ENCODE measurements at places on chromosomes 3 and 15.

DNA sequence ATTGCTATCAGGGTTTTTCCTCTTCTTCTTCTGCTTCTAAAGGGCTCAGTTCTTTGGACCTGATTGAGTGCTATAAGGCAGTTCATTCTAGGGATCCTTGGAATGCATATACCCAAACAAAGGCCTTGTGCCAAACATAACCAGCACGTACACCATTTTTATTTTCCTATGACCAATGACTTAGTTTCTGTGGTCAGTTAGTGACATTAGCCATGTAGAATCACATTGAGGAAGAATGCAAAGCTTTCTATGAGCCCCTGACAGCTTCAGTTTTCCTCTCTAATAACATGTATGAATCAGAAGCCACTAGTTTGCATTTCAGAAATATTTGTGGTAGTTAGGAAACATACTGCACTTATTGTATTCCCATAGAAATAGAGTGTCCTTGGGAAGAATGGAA is 240.0 kb downstream of the THRB start:
- no peak for DNase-seq

DNA sequence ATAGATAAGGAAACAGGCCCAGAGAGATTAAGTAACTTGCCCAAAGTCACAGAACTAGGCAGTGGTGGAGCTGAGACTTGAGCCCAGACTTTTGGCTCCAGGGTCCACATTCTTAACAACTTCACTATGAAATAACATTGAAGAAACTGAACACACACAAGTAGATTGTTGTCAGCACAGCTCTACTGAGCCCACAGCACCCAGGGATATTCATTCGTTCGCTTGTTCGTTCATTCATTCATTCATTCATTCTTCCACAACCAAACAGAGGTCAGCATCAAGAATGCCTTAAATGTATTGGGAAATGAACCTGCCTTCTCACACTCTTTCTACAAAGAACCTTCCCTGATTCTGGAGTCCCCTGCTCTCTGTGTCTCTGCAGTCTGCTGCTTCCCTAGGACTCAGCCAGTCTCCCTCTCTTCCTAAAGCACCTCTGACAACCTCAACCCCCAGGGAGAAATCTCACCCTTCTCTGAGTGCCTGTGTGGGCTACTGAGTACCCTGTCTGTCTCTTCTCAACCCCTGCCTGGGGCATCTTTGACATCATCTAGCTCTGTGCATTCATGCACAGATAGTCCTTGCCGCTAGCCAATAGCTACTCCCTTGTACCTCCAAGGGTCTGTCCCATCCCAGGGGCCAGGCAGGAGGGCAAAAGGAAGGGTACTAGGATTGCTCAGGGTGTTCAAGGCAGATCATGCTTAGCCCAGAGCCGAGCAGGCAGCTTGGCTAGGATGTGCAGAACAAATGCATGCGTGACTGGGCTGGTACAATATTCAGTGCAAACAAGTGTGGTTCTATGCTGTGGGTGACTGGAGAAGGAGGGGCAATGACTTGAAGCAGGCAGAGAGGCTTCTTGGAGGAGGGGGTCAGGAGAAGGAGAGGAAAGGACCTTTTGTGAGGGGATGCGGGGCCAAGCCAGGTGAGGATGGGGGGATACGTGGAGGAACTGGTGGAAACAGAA is 3.4 kb downstream of the LINGO1 start:
- DNase-seq, result no peak

DNA sequence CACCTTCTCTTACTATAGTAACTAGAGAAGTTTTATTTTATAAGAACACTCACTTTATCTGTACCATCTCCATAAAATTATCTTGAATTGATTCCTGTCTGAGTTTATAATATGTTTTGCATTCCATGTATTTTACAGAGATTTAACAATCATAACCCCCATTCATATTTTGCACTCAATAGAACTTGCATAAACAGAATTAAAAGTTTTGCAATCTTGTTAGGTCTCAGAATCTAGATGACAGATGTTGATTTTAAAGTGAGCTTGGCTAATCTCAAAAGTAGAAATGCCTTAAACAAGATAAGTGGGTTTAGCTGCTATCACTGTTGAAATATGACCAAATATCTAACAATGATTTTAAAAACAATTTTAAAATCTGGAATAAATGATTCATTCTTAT is 107.9 kb upstream of the EPHA6 start:
- no peak for DNase-seq

GRCh38 chr15:86079508-86080266 is at the start of gene AGBL1:
AGBL1 (plus strand) TSS chr15:86079871.
- no peak for DNase-seq

DNA sequence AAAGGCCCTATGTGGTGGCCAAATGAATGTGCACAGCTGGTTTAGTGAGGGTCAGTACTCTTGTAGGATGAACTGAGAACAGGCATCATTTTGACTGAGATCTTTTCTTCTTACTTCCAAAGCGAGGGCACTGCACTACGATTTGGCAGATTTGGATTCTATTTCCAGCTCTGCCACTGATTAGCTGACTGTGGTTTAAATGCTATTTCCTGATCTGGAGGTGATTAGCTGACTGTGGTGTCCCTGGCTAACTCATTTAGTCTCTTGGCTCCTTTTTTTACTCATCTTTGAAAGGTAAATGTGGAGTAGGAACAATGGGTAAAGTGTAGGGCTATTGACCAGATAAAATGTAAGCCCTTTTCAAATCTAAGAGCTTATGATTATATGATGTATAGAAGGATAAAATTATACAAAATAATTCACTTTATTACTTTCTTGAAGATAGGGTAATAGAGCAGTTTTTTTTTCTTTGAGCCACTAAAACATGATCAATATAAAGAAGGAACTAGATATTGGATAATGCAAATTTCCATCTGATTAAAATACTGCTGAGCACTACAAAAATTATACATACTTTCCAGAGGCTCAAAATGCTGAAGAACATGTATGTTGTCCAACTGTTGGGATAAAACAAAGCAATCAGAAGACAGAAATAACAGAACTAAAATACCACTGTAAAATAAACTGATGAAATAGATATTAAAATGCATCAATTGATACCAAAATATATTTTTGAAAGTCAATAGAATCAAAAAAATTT is 39.7 kb upstream of the PLOD2 start:
- no peak for DNase-seq

GRCh38 chr15:92159906-92160841 is 233.5 kb upstream of the ST8SIA2 start:
- no peak for DNase-seq

DNA sequence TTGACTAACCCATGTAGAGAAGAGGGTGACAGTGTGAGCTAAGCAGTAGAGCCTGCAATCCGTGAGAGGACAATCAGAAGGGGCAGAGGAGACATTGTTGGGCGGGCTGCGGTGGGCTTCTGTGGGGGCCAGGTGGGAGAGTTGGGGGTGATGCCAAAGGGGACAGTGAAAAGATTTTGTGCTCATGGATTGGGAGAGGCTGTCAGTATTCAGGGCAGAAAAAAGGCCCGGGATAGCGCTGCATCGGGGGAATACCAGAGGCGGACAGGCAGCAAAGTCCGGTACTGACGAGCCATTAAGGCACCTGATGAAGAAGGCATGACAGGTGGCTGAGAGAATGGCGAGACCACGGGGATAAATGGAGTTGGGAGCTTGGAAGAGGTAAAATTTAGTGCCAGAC is 1.3 kb upstream of the PXYLP1 start:
- DNase-seq, result no peak

DNA sequence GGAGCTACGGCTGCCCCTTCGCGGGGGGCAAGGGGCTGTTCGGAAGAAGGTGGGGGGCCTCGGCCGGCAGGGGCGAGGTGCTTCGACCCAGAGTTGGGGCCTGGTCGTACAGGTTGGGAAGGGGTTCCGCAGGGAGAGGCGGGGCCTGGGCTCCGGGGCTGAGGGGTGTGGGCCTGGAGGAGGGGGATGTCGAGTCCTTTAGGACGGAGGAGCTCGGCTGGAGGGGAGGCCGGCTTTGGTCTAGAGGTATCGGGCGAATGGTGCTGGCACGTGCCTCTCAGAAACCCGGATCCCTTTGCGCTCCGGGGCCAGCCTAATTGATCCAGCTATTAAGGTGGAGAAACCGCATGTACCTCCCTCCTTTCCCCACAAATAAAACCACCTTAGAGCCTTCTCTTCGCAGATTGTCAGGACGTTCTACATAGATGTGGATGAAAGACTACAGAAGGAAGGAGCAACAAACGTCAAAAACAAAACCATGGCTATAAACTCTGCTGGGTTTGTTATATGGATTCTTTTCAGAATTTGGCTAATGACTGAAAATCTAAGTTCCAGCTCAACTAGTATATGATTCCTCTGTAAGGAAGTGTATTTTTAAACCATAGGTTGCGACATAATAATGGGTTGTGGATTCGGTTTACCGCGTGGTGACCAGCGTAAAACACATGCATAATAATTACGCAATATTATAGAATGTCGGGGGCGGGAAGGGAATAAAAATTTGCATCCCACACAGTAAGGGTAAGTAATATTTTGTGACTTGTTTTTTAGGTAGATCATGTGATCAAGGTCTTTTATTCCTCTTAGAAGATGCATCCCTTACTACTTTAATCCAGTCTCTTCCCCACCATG is 644 bp upstream of the NGLY1 start:
- no peak for DNase-seq

- no peak for DNase-seq
These were observed 702.9 kb upstream of the NAALADL2 start for GRCh38 chr3:174156200-174156599.

DNA sequence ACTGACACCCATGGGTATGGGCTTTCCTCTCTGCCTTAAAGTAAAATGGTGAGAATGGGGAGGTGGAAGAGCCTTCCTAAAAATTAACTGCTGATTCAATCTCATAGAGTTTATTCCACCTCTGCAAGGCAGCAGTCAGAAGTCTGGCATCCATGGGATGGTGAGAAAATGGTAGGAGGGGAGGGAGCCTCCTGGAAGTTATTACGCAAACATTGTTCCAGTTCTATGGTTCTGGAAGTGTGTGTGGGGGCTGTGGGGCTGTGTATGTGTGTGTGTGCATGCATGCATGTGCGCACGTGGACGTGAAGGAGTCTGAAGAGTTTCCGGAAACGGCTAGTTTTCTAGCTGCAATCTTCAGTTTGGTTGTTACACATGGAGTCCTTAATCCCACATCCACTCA is 177.6 kb downstream of the KCNAB1 start:
- no peak for DNase-seq

DNA sequence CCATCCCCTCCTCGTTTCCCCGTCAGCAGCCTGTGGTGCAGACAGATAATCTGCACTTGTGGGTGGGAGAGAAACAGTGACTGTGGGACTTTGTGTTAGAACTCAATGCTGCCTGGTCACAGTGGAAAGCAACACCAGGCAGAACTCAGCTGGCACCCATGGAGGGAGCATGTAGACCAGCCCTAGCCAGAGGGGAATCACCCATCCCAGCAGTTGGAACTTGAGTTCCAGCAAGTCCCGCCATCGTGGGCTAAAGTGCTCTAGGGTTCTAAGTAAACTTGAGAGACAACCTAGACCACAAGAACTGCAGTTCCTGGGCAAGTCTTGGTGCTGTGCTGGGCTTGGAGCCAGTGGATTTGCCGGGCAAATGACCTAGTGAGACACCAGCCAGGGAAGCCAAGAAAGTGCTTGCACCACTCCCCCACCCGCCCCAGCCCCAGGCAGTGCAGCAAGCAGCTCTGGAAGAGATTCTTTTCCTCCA is 24.4 kb downstream of the ISG20 start:
- DNase-seq, result no peak

- no peak for DNase-seq
These were observed 1.6 kb upstream of the CALML4 start for GRCh38 chr15:68206711-68207151.

DNA sequence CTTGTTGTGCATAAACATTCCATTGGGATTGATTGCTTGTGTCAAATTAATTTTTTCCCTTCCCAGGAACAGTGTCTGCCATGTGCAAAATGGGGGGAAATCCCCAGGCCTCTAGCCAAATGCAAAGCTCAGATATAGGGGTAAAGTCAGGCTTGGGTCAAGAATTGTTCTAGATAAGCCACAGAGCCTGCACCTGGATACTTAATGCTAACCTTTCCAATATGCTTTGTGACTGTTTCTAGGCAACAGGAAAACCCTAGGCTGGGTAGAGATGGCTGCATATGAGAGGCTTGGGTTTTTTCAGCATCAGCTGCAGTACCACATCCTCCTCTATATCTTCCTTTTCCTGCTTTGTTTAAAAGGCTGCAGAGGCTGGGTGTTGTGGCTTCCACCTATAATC is 61.9 kb upstream of the ROPN1 start:
- DNase-seq, result no peak

- no peak for DNase-seq
These were observed 300.4 kb downstream of the SV2B start for GRCh38 chr15:91400481-91400880.

DNA sequence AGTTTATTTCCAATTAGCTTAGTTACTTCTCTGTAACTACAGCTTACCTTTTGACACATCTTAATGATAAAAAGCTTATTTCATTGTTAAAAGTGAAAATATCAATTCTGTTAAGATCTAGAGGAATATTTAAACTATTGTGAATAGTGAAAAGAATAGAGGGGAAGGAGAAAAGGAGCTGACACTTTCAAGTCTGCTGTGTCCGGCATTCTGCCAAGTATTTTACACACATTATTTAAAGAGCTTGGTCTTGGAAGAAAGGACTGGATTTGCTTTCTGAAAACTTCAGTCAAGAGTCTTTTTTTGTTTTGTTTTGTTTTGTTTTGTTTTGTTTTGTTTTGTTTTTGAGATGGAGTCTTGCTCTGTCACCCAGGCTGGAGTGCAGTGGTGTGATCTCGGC is 34.8 kb downstream of the CCDC80 start:
- no peak for DNase-seq

DNA sequence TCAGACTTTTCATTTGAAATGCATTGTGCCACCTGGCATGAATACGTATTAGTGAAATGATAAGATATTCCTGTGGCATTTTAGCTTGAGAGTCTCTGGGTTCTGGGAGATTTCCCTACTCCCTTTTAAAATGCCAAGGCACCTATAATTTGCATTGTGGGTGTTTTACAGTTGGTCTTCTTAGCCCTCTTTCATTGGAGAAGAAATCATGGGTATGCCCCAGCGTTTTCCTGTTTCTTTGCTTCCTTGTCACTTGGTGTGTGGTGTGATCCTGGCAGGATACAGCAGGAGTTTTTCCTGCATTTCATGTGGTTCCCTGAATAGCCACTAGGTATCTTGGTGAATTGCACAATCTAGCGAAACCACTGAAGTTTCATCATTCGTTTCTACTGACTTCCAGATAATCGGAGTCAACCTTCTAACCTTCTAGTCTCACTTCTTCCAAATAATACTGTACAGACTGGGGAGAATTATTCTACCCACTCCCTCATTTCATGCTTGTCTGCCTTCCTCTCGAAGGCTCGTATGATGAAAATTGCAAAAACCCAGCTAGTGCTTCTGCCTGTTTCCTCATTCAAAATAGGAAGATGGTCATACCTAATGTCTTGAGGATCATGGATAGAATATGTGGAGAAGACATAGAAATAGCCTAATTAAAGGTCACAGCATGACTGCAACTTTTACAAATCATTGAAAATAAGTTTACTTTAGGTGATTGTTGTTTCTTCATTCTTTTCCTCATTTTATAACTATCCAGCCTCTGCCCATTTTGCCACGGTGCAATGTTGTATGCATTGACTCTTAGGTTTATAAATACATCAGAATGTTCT is 2.6 kb downstream of the BHLHE40 start:
- DNase-seq, result no peak

- no peak for DNase-seq
These were observed 125.7 kb downstream of the PDZRN3 start for GRCh38 chr3:73498764-73499622.

- DNase-seq, result no peak
These were observed 111.6 kb downstream of the TPRA1 start for GRCh38 chr3:127478922-127479321.

All from activated effector memory CD4-positive, alpha-beta T cell treated with Interleukin-2 at 50 U/mL for 16 hours (primary cell).